Activated CD8-positive, alpha-beta memory T cell treated with anti-CD3 and anti-CD28 coated beads for 1 hour (primary cell): ENCODE measurements at places on chromosomes 7 and 10.

GRCh38 chr7:145289384-145289783, 453.5 kb upstream of the TPK1 start:
- DNase-seq = no peak

GRCh38 chr7:108246227-108246837, 116.2 kb upstream of the LAMB4 start:
- DNase-seq = no peak

DNA sequence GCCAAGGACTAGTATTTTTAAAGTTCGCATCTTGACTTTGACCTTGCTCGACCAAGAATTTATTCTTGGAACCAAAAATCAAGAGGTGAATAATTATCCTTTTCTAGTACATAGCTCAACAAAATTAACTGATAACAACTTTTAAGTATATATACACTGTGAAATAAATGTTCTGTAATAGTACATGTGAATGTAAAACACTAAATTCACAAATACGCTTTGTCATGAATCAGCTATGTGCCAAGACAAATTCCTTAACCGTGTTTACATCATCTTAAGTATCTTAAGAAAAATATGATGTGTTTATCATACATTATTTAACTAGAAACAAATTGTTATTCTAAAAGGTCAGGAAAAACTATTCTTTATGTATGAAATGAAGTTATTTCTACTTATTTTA, 83.3 kb downstream of the CUL2 start:
- no peak for DNase-seq

- no peak for DNase-seq
These were observed 8.0 kb upstream of the FRA10AC1 start for GRCh38 chr10:93710333-93710909.

- DNase-seq = no peak
These were observed 463.6 kb downstream of the PLXNA4 start for GRCh38 chr7:132112657-132113056.

GRCh38 chr7:146826329-146826728, 709.7 kb downstream of the CNTNAP2 start:
- no peak for DNase-seq

DNA sequence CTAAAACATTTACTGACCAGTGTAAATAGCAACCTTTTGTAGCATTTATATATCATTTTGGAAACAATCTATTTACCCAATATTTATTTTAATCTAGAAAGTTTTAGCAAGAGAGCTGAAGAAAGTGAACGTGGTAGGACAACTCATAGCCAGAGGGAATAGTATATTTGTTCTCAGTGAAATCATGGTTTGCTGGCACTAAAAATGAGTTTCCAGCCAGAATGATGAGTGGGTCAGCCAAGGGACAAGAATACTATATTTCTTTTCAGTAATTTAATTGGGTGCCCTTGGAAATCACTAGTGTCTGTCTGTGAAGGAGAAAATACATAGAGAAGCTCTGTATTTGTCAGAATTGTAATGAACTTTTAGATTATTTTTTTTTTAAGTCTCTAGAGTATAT, 74.9 kb downstream of the MINPP1 start:
- no peak for DNase-seq

DNA sequence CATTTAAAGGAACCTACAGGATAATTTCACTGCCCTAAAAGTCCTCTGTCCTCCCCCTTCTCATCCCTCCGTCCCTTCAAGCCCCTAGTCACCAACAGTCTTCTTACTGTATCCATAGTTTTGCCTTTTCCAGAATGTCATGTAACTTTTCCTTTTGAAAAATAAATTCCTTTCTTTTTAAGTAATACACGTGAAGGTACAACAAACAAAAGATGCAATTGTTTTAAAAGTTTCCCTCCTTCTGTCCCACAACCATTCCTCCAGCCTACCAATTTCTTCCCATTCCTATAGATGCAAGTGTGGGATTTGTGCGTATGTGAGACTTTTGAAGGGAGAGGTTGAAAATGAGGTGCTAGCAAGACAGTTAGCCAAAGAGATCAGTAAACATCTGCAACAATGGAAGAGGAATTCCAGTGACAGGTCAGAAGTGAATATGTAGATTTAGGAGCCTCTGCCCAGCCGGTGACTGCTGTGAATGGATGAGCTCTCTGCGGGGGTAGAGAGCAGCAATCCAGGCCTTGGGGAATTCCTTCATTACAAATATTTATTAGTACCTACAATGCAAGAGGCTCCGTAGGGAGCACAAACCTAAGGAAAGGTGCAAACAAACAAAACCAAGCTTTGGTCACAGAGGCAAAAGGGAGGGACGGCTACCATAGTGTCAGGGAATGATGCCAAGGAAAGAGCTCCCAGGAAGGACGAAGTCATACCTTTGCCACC, 243.6 kb downstream of the SKIDA1 start:
- DNase-seq = no peak
